Stimulated activated CD4-positive, alpha-beta T cell treated with anti-CD3 and anti-CD28 coated beads, Interleukin-4, amount 100 ng/mL, for 48 hours (primary cell): ENCODE measurements at places on chromosomes 12 and 14.

- DNase-seq = no peak
Observed at GRCh38 chr14:87160989-87161388, 832.0 kb downstream of the GALC start.

GRCh38 chr14:40119321-40119720 is 687.1 kb upstream of the FBXO33 start:
- no peak for DNase-seq

GRCh38 chr12:53103860-53104305 is 597 bp downstream of the SOAT2 start:
- no peak for DNase-seq

DNA sequence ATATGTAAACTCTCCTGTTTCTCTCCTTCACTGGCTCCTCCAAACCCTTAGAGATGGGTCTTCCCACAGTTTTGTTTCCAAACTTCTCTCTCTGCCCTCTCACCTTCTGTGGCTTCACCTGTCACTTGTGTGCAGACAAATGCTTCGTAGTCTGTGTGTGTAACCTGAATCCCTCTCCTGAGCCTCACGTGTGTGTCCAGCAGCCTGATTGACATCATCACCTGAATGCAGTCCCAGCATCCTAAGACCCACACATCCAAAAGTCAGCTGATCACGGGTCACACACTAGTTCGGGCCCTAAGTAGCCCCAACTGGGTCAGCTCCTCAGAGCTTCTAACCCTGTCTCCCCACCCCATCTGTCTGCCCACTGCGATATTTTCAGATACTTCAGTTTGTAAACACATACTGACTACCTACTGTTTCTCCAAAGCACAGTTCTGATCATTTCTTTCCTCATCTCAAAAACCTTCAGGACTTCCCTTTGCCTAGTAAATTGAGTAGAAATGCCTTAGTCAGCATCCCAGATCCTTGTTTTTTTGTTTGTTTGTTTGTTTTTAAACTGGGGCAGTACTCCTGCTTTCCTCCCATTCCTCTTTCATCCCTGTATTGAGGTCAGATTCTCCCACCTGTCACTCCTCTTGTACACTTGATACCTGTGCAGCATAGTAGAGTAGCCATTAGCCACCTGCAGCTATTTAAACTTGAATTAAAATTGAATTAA is 23.7 kb downstream of the FNTB start:
- no peak for DNase-seq

GRCh38 chr12:87171356-87171755 is 857.8 kb downstream of the C12orf50 start:
- DNase-seq = no peak

- DNase-seq = no peak
Observed at GRCh38 chr14:59848671-59849070, 21.9 kb downstream of the RTN1 start.

- no peak for DNase-seq
Observed at GRCh38 chr14:91996948-91997371, 42.9 kb downstream of the TRIP11 start.

DNA sequence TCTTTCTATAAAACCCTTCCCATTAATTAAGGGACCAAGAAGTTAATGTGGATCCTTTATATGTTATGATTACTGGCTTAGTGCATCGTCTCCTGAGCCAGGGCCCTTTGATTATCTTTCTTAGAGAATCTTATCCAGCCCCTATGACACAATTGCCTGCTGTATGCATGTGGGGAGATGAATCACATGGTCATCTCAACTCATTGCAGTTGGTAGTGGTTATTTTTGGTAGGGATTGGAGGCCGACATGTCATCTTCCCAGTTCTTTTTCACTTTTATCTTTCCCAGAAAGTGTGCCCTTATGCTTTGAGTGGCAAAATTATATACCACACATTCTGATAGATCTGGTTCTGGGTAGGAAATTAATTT is 26.0 kb downstream of the ZNF664 start:
- DNase-seq = no peak

GRCh38 chr14:68935761-68936214 is 43.3 kb downstream of the ACTN1 start:
- DNase-seq = no peak

DNA sequence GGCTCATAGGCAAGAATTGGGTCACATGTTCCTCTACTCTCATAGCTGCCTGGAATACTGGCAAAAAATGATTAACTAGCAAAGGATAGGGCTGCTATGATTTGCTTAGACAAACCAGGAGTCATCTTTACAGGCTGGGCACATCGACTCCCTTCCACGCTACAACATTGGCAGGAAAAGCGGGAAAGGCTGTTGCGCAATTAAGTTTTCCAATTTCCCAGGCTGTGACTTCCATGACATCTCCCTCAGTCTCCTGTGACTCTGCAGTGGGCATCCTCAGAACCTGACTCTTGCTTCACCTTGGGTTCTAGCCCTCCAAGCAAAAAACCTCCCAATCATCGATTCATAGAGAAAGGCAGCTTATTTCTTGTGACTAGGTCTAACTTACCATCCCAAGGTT is 184.5 kb upstream of the E2F7 start:
- no peak for DNase-seq

- DNase-seq = no peak
Observed at GRCh38 chr14:71918955-71919354, 13.3 kb upstream of the RGS6 start.

DNA sequence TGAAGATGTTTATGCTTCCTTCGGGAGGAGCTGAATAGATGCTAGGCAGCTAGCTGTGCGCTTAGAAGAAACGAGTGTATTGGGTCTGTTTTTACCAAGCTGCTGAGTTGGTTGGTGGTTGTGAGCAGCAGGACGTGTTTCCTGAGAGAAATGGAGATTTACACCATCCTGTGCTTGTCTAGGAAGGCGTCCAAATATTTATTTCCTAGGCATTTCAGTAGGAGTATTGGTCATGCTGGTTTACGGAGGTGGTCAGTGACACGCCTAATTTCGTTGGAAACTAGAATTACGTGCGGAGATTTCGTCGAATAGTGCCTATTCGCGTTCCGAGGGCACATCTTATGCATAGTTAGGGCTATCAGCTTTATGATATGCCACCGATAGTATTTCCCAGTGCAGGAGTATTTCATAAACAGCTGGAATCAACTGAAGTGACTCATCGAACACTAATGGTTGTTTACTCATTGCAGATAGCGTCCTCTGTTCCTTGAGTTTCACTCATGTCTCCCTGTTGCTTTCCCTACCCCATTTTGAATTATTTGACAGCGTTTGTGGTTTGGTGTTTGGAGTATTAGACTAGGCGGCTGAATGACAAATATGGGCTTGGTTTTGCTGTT is 780 bp downstream of the TBC1D15 start:
- DNase-seq = no peak

- DNase-seq = peak; percentile 39
Observed at GRCh38 chr12:67269633-67270573, 745 bp downstream of the CAND1 start.

DNA sequence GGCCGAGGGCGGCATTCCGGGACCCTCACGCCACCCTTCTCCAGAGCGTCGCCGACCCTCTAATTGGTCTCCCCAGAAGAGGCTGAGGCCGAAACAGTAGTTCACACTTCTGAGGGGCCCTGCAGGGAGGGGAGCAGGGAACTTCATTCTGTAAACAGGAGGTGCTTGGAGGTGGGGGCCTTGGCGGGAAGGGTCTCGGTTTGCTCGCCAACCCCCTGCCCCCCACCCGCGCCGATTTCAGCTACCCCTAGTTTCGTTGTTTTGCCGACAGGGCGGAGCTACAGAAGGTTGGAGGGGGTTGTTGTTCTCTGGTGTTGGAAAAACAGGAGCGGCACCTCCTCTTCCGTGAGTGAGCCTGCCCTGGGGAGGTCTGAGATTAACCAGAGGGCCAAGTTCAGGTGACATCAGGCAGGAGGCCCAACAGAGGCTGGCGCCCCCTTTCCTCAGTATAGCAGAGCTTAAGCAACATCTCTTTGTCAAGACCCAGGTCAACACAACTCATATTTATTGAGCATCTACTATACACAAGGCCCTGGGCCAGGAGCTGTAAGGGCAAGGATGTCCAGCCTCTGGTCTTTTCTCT is 682 bp downstream of the ERBB3 start:
- no peak for DNase-seq

GRCh38 chr12:69254046-69254445 is 14.7 kb downstream of the CPSF6 start:
- DNase-seq = no peak

DNA sequence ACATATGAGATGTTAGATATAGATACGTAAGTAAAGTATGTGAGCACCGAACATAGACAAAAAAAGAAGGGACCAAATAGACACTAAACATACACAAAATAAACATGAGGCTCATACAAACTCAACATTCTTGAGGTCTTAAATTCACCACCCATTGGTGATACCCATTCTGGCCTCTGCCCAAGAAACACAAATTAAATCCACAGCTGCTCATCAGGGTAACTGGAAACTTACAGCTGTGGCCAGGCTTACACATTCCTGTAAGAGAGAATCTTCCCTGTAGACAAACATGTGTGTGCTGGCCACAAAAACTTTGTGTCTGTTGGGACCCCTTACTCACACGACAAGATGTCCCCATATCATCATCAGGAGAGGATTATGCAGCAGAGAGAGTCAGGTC is 22.4 kb downstream of the MAGOHB start:
- DNase-seq = no peak
